ENCODE measurements at places on chromosomes 3 and 15.
A peak's percentile ranks its signal among the peaks of the same experiment; 100 is the strongest.

- no peak for DNase-seq
These were observed 21.0 kb downstream of the ANAPC13 start for GRCh38 chr3:134464689-134465365.

- no peak for DNase-seq
These were observed 159.3 kb upstream of the DPH6 start for GRCh38 chr15:35705030-35705883.

DNA sequence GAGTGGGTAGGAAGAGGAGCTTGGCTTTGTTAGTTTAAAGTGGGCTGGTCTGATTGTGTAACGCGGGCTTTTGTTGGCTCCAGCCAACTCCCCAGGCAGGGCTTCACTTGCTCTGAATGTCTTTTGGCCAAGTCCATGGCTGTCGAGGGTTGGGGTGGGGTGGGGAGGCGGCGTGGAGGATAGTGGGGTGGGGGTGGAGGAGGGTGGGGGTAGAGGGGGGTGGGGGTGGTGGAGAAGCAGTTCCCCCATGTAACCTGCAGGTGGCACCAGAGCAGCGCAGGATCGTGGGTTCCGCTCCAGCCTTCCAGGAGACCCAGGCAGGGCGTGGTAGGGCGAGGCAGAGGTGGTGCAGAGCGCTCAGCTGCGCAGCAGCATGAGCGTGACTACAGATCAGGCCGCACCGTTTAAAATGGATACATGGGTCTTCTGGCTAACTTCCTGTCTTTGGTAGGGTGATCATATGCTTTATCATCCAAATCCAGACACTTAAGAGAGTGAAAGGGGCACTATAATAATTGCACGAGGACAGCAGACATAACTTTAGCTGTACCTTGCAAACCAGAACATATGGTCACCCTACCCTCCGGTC is 28.3 kb downstream of the GOLGA6A start:
- DNase-seq: peak; percentile 22

DNA sequence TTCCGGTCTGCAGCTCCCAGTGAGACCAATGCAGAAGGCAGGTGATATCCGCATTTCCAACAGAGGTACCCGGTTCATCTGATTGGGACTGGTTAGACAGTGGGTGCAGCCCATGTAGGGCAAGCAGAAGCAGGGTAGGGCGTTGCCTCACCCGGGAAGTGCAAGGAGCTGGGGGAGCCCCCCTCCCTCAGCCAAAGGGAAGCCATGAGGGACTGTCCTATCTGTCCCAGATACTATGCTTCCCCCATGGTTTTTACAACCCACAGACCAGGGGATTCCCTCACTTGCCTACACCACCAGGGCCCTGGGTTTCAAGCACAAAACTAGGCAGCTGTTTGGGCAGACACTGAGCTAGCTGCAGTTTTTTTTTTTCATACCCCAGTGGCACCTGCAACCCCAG is 71.8 kb downstream of the CPNE4 start:
- no peak for DNase-seq

DNA sequence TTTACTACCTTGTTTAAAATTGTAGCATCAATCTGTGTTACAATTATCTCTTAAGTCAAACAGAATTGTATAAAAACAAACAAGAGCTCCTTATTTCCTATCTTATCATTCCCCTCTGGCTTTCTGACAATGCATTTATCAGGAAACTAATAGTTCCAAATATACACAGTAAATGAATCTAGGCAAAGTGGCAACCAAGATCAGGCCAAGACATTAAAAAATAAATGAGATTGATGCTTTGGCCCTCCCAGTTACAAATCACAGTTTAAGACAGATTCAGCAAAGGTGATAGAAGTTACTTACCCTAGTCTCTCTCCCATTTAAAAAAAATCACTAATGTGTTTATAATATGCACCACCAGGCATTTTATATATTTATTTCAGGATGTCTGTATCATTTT is 236.7 kb downstream of the EPHA3 start:
- no peak for DNase-seq

- no peak for DNase-seq
These were observed 1145.7 kb downstream of the EPHA3 start for GRCh38 chr3:90253131-90253530.

DNA sequence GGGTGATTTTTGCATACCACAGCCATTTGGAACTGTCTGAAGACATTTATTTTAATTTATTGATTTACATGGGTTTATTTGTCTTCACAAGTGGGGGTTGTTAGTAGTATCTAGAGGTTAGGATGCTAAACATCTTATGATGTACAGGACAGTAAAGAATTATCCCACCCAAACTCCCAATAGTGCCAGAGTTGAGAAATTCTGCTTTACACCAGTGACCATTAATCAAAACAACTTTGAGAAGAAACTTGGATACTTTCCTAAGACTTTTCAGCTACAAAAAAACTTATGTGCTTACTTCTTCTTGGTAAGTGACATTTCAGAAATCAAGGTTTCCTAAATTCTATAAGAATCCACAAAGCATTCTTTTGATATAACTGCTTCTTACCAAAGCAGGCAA is 156.7 kb downstream of the SUCLG2 start:
- no peak for DNase-seq

GRCh38 chr3:52257911-52258310 is 12.4 kb downstream of the PPM1M start:
- DNase-seq: no peak

- no peak for DNase-seq
These were observed 126.6 kb downstream of the SRGAP3 start for GRCh38 chr3:9122732-9123364.

- DNase-seq: no peak
These were observed 658.0 kb upstream of the KCNMB2 start for GRCh38 chr3:177878192-177878591.

GRCh38 chr3:139354661-139355060 is 10.8 kb downstream of the MRPS22 start:
- DNase-seq: no peak

DNA sequence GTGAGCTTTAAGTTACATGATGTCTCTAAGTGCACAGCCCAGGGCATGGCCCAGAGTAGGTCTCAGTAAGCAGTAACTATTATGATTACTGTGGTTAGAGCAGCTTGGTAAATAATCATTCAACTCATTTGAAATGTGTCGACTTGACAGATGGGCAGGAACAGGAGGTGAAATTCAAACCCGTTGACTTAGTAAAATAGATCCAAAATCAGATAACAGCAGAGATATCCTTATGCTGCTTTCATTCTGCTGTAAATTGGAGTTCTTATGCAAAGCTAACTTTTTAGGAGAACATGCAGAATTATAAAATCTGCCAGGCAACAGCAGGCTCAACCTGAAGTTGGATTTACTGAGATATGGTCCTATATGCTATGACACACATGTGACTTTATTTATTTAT is 118.7 kb upstream of the KLHL25 start:
- no peak for DNase-seq

- no peak for DNase-seq
These were observed 81.9 kb downstream of the MITF start for GRCh38 chr3:69821133-69821532.

GRCh38 chr15:61661791-61662190 is 398.5 kb downstream of the VPS13C start:
- DNase-seq: no peak

- DNase-seq: no peak
These were observed 4.7 kb downstream of the PLA2G4F start for GRCh38 chr15:42151736-42152135.

GRCh38 chr3:153244961-153245360 is 82.9 kb downstream of the RAP2B start:
- no peak for DNase-seq

DNA sequence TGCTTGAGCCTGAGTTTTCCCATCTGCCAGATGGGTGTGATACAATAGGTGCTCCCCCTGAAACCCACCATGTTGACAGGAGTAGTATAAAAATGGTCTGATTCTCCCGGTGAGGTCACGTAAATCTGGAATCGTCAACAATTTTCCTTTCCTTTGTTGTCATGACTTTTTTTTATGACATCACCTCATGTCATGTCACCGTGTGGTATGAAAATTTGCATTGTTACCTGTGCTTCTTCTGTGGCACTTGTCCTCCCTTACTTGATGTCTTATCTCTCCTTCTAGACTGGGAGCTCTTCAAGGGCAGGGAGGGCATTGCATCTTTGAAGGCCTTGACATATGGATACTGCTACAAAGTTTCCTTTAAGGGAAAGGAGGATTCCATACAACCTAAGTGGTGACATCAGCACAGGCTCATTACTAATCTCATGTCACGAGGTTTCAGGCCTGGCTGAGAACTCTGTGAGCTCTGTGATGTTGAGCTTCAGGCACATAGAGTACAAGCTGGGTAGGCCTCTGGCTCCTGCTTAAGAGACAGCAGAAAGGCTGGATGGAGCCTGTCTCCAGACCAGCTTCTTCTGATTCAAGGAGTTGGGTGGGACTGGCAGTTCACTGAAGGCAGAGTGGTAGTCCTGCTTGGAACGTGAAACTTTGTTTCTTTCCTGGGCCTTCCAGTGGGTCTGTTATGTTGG is 66.3 kb downstream of the LPP start:
- no peak for DNase-seq

- DNase-seq: no peak
These were observed 10.9 kb upstream of the NCKIPSD start for GRCh38 chr3:48696601-48697000.

DNA sequence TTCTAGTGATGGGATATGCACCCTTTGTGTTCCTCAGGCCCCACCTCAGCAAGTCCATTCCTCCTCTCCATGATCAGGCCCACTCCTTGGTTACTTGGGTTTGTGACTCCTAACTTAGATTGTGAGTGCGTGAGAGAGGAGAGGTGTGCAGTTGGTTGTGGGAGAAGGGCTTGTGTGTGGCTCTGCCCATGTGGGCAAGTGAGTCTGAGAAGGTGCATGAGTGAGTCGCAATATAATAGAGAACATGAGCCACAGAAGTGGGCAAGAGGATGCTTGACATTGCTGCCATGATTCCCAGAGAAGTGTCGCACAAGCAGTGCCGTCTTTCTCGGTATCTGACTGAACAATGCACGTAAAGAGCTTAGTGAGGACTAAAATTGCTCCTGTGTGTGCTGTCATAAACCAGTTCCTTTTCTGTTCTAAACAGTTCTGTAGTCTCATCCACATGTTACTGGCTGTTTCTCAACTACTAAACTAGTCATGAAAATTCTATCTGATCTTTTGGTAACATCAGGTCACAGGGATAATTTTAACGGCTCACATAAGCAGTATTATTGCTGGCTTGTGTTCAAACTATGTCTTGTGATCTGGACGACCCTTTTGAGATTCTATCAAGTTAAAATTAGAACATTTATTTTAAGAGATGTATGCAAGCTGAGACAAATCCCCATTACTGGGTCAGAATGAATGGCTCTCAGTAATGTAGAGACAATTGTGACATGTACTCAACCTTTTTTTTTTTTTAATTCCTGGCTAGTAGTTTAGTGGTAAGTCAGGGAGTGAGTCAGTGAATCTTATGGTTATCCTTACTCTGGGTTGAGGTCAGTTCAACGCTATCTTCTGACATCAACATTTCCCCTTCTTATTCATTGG is 25.6 kb downstream of the GYG1 start:
- DNase-seq: no peak
